ENCODE measurements at places on chromosomes 1 and 21.

DNA sequence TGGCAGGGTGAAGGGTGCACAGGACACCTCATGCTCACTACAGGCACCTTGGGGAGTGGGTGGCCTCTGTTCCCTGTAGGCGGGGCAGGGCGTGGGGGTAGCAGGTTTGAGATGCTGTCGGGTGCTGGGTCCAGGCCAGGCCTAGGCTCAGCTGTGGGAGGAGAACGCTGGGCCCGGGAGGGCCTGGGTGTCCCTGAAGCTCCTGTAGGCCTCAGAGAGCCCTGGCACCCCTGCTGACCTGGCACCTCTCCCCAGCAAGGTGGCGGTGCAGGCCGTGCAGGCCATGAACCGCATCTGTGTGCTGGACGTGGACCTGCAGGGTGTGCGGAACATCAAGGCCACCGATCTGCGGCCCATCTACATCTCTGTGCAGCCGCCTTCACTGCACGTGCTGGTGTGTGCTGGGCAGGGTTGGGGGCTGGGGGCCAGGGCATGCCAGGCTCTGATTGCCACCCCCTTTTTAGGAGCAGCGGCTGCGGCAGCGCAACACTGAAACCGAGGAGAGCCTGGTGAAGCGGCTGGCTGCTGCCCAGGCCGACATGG is 2.5 kb upstream of the GJC2 start:
- DNase-seq: no peak

GRCh38 chr1:92791487-92792066 is 6.7 kb upstream of the EVI5 start:
- no peak for DNase-seq

GRCh38 chr1:246141306-246141705 is 365.8 kb downstream of the SMYD3 start:
- no peak for DNase-seq

DNA sequence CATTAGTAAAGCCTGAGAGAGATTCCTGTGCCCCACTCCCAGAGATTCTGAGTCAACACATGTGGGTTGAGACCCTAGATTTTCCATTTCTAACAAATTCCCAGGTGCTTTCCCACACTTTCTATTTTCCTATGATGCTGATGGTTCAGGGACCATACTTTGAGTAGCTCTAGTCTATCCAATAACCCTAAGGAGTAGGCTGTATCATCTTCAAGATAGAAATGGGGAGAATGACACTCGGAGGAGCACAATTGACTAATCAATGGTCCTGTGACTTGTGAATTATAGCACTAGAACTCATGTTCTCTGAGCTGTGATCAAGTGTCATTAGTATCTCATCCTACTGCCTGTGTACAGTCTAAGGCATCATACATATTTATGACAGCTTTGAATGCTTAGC is 232.9 kb upstream of the B3GALT2 start:
- DNase-seq: no peak
